Activated CD4-positive, alpha-beta T cell treated with anti-CD3 and anti-CD28 coated beads for 1 hour (primary cell): ENCODE measurements at places on chromosomes 3 and 15.

- DNase-seq: no peak
These were observed 177.0 kb downstream of the ERC2 start for GRCh38 chr3:56291244-56291680.

DNA sequence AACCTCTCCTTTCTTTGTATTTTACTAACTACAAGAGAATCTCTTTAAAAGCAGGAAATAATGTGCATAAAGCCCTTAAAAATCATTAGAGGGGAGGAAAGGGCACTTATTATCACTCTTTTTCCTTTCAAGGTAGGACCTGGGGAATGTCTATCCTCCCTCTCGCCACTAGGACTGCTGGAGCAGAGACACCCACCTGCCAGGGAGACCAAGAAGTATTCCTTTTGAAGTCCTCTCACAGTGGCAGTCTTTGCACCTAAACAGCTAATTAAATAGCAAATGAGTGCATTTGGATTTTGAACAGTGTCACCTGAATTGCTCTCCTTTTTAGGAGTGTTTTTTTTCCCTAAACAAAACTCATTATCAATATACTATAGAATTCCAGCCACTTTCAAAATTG lies 874.1 kb downstream of the ZPLD1 start:
- no peak for DNase-seq

- no peak for DNase-seq
These were observed 328.0 kb upstream of the MANF start for GRCh38 chr3:51057121-51057520.

GRCh38 chr3:141012571-141012970 lies 38.6 kb upstream of the SPSB4 start:
- DNase-seq: no peak

GRCh38 chr3:12638105-12638504 lies 25.8 kb downstream of the RAF1 start:
- DNase-seq: no peak

GRCh38 chr3:27649277-27649676 lies 72.8 kb downstream of the EOMES start:
- DNase-seq: no peak

- no peak for DNase-seq
These were observed 25.0 kb upstream of the TMC3 start for GRCh38 chr15:81398910-81399551.

- DNase-seq: no peak
These were observed 510.8 kb upstream of the AGTR1 start for GRCh38 chr3:148186881-148187280.

GRCh38 chr3:114904633-114905032 lies 242.5 kb downstream of the ZBTB20 start:
- no peak for DNase-seq

GRCh38 chr3:177981576-177981975 lies 554.7 kb upstream of the KCNMB2 start:
- no peak for DNase-seq

- DNase-seq: no peak
These were observed 50.1 kb upstream of the TLE3 start for GRCh38 chr15:70147778-70148177.

- DNase-seq: no peak
These were observed 55.2 kb downstream of the RPL22L1 start for GRCh38 chr3:170814822-170815221.

DNA sequence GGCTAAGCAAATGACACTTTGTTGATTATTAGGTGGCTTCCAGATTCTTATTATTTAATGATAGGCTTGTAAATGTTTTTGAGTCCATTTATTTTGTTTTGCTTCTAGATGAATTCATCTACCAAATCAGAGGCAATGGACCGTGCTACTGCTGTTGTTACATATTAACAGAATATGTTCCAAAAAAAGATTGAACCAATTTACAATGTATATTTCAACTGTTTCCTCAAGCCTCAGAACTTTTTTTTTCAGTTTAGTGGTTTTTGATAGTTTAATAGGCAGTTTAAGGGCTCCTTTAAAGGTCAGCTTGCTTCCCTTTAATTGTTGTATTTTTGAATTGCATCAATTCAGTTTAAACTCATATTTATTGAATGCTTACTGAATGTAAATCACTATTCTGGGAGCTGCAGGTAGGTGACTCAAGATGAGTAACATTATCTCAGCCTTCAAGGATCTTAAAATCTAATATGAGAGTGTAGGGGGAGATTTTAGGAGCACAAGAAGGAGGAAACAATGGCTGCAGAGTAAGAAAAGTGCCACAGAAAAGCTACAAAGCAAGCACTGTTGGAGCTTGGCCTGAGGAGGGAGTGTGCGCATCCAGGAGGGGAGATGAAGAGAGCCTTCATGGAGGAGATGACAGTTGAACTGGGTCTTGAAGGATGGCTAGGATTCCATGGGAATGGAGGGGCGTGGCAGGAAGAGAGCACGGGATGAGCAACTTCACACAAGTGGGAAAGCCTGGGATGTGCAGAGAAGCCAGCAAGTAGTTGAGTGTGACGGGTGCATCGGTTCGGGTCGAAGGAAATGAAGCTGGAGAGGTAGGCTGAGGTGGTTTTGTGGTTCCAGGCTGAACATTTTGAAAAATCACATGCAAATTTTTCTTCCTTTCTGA lies 14.7 kb downstream of the MAP2K1 start:
- no peak for DNase-seq

DNA sequence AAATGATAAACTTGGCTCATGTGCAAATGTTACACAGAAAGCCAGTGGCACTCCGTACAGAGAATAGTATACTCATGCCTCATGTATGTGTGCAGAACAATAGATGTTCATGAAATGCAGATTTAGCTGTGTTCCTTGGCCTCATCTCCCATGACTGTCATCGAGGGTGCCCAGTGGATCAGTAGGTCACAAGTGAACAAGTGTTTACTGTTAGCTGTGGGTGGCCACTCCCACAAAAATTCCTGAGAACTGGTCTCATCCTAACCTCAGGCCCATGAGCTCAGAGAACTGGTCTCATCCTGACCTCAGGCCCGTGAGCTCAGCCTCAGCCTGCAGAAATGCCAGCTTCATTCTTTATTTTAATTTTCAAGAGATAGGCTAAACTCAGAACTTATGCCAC lies 124.1 kb downstream of the GADL1 start:
- DNase-seq: no peak

DNA sequence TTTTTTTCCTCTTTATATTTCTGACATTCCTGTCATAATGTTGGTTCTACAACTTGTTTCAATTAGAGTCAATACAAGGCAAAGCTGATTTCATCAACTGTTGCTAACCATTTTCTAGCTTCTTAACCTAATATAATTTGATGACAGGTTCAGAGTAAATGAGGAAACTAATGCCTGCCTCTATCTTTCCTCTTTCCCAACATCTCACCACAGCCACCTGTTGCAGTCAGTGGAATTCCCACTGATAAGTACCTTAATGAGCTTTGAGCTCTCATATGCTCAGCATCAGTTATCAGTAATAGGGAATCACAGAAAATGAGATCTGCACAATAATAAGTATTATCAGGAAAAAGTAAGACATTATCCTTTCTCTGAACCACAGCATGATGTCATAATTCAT lies 241.9 kb downstream of the MEIS2 start:
- no peak for DNase-seq

DNA sequence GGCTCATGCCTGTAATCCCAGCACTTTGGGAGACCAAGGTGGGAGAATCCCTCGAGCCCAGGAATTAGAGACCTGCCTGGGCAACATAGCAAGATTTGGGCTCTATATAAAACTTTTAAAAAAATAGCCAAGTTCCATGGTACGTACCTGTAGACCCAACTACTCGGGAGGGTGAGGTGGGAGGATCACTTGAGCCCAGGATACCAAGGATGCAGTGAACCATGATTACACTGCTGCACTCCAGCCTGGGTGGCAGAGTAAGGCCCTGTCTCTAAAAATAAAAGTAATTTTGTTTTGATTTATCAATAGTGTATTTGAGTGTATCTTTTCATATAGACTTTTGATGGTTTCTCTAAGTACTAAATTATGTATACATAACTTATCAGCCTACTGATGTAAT lies 63.1 kb downstream of the LSM3 start:
- DNase-seq: no peak

- no peak for DNase-seq
These were observed 907.8 kb downstream of the ROBO2 start for GRCh38 chr3:77947671-77948070.

- no peak for DNase-seq
These were observed 480.9 kb downstream of the ZIC1 start for GRCh38 chr3:147890114-147890513.

GRCh38 chr15:88023914-88024313 lies 232.6 kb downstream of the NTRK3 start:
- DNase-seq: no peak

GRCh38 chr3:127613406-127613805 lies 15.2 kb downstream of the MCM2 start:
- DNase-seq: no peak

DNA sequence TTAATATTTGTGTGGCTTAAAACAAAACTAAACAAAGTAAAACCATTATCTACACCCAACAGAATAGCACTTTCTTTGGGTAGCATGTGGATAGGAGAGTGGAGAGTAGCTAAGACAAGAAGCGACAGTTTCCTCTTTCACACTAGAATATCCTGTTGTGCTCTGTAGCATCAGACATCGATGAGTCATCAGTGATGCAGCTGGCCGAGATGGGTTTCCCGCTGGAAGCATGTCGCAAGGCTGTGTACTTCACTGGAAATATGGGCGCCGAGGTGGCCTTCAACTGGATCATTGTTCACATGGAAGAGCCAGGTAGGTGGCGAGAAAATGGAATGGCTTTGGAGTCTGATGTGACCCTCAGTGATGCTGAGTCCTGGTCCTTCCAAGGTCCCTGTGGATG lies 108.1 kb downstream of the USP13 start:
- DNase-seq: no peak

GRCh38 chr3:3662610-3663009 lies 136.6 kb upstream of the LRRN1 start:
- no peak for DNase-seq

DNA sequence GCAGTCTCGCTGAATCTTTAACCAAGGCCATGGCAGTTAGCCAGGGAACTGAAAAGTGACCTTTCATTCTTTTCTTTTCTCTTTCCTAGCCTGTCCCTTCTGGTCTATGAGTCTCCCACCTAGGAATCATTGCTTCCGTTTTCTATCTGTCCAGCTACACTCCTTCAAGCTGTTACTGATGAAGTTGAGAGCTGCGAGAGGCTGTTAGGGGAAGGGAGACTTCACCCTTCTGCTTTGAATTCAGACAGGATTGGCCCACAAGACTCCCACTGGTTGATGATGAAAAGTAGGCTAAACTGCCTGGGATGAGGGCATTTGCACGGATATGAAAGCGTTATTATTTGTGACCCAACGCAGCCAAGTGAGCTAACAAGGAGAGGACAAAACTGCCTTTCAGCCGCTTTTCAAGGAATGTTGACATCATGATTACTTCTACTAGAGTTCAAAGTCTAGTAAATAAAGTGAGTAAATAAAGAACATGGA lies 30.2 kb downstream of the EIF4E3 start:
- DNase-seq: no peak

GRCh38 chr3:32349184-32349583 lies 42.5 kb upstream of the CMTM7 start:
- DNase-seq: no peak

DNA sequence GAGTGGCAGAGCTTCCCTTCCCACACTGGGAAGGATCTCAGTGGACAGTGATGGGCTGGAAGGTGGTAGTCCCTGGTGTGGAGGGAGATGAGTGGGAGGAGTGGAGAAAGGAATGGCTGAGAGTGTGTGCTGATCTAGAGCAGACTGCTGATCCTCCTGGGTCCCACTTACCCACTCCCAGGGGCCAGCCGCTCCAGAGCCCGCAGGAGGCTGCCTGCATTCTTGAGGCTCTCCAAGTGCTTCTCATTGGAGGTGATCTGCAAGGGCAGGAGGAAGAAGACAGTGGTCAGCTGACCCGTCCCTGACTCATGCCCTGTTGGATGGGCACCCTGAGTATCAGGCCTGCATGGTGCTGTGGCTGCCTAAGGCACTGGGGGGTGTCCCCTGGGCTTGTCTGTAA lies 50.0 kb downstream of the CTNNB1 start:
- no peak for DNase-seq

DNA sequence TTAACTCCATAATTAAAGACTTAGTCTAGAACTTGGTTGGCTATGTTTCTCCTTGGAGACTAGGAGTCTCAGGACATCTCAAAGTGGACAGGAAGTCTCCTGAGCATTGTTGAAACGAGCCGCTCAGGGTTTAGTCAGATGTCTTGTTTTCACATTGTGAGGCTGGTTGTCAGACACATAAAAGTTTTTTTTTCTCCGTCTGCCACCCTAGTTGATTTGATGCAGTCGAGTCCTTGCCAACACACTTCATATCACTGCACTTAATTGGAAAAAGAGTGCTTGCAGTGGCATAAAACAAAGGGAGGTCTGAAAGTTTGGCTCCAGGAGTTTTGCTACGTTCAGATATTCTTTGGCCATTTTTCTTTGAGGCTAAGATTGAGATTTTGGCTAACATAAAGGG lies 92.9 kb downstream of the USP13 start:
- no peak for DNase-seq

GRCh38 chr15:51932161-51932560 lies 39.4 kb downstream of the LEO1 start:
- no peak for DNase-seq

DNA sequence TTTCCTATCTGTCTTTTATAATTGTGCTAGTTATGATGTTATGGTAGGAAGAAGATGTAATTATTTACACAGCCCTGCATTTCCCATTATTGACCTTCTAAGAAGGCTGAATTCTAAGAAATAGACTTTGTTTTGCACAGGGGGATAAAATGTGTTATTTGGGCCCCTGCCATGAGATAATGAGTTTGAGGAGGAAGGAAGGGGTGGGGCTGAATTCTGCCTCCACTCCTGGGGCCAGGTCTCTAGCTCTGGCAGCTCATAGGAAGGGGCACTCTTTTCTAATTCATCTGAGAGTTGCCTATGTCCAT lies 69.2 kb upstream of the GOLGA8B start:
- no peak for DNase-seq

- DNase-seq: no peak
These were observed 63.3 kb downstream of the ULK4 start for GRCh38 chr3:41898631-41899030.

DNA sequence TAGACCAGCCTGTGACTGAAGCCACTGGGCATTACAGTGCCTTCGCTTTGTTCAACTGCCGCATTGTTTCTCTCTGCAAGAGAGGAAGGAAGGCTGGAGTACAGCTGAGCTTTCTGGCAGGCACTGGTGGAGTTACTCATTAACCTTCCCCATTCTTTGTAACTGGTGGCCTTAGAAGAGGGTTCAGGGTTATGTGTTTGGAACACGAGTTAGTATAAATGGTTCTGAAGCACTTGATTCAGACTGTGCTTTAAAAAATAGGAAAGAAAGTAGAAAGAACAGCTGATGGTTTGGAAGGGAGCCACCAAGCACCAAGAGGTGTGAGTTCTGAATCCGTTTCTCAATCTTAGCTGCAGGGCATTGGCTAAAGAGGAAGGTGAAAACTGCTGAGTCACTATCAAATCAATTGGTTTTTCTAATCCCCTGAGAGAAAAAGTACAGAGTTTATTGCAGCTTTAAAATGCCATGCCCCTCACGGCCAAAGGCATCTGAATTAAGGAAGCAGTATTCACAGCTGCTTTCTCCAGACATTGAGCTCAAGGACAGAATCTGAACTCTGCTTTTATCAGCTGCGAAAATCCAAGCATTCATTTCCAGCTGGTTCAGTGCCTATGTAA lies 3.6 kb downstream of the HGD start:
- DNase-seq: no peak
